HFFc6 (cell line): ENCODE measurements at places on chromosomes 4 and X. TPM values are rescaled to one million over a fixed set of nuclear protein-coding genes. Genes with fewer than 3 reads are reported as not detected.

GRCh38 chr4:152307669-152308068 lies 228.2 kb downstream of the FBXW7 start:
- DNase-seq: no peak

- no peak for DNase-seq
Observed at GRCh38 chrX:101164766-101165590, 54.6 kb upstream of the DRP2 start.

HPF1 gene
- total RNA-seq: 23.4 to 31.6 TPM (median 28.0 TPM) in 3 replicates

DNA sequence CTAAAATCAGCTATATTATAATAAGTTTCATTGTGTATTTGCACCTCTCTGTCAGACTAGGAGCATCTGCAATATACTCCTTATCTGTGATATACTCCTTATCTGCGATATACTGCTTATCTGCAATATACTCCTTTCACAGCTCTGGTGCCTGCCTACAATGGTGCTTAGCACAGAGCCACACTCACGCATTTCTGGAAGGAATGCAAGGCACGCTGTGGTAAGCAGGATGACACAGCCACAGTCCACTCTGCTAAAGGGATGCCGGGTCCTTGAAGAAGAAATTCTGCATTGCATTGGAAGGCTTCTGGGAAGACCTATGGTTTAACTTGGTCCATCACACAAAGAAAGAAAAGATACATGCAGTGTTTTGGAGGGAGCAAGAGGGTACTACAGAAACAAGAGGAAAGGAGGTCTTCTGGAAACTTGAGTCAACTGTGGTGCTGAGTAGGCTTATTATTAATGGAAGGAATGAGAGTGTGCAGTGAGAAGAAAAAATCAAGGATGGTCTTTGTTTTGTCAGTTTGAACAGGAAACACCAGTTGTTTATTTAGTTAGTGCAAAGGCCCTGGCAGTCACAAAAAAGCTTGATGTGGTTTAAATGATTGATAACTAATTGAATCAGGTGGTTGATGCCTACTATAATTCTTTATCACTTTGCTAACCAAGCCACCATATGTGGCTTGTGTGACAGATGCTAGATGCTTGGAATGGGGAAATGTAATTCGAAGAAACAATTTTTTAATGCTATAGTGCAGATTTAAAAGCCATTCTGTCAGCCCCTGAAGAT lies 342.3 kb downstream of the GRXCR1 start:
- no peak for DNase-seq

DNA sequence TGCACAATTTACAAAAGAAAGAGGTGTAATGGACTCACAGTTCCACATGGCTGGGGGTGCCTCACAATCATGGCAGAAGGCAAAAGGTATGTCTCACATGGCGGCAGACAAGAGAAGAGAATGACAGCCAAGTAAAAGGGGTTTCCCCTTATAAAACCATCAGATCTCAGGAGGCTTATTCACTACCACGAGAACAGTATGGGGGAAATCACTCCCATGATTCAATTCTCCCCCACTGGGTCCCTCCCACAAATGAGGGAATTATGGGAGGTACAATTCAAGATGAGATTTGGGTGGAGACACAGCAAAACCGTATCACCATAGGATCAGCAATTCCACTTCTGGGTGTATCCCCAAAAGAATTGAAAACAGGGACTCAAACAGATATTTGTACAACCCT lies 97.5 kb upstream of the STX18 start:
- DNase-seq: no peak

STATH gene
- total RNA-seq: not detected in 3 replicates

GRCh38 chr4:148017801-148018200 lies 285.9 kb downstream of the ARHGAP10 start:
- DNase-seq: no peak

- no peak for DNase-seq
Observed at GRCh38 chrX:123580792-123581191, 152.1 kb downstream of the THOC2 start.

GRCh38 chr4:122346036-122346435 lies 32.8 kb upstream of the ADAD1 start:
- peak; percentile 55 for DNase-seq

DNA sequence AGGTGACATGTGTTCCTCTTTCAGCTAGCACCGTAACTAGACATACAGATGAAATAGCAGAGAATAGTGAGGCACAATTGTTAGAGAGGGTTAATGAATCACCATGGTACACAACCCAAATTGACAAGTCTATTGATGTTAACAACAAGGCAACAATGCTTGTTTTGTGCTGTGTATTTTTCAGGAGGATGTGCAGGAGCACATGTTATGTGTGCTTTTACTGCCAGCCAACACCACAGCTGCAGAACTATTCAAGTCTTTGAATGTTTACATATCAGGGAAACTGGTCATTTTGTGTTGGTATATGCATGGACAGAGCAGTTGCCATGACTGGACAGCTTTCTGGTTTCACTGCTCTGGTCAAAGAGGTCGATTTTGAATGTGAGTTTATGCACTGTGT lies 32.8 kb downstream of the STBD1 start:
- peak; percentile 9 for DNase-seq

HTR2C gene
- total RNA-seq: not detected in 3 replicates

DNA sequence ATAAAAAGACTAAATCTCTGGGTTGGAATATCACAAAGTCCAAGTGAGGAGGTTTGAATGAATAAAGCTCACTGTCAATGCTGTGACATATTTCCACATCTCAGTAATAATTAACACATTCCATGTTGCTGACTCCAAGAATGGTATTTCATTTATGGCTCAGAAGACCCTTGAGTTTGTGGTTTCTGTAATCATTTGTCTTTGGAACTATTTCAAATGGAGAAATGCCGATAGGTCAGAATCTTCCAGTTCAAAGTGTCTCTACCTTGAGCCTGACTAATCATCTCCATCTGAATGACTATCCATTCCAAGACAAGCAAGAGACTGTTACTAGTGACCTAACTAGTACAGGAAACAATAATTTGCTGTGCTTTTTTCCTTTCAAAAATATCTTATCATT lies 24.2 kb upstream of the SLC2A9 start:
- DNase-seq: peak; percentile 50

- DNase-seq: peak; percentile 19
Observed at GRCh38 chr4:128388352-128388630, 100.7 kb upstream of the PGRMC2 start.

GRCh38 chrX:50614460-50614859 lies 143.8 kb upstream of the DGKK start:
- DNase-seq: no peak

DNA sequence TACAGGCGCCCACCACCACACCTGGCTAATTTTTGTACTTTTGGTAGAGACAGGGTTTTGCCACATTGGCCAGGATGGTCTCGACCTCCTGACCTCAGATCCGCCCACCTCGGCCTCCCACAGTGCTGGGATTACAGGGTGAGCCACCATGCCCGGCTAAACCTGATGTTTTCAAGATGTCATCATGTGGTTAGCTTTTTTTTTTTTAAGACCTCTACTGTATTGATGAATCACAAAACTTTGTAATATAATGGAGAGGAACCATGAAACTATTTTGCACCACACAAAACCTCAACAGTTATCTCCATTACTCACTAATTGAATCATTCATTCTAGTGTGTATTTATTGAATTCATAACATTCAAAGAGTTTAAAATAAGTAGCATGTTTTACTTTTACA lies 94.7 kb upstream of the NEIL3 start:
- peak; percentile 26 for DNase-seq

DNA sequence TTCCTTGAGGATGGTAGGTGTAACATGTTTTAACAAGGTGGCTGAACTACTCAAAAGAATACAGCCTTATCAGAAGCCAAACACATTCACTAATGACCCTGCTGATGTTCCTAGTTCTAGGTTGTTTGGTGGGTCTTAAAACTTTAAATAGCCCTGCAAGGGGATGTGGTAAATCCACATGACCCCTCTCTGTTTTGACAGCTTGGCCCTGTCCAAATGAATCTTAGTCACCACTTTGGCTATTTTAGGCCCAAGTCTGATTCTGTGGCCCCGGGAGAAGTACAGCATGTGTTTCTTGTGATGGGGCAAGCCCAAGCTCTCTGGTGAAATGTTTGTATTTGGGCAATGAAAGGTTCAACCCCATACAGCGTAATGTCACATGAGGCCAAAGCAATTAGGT lies 54.5 kb upstream of the GPR34 start:
- DNase-seq: no peak

DNA sequence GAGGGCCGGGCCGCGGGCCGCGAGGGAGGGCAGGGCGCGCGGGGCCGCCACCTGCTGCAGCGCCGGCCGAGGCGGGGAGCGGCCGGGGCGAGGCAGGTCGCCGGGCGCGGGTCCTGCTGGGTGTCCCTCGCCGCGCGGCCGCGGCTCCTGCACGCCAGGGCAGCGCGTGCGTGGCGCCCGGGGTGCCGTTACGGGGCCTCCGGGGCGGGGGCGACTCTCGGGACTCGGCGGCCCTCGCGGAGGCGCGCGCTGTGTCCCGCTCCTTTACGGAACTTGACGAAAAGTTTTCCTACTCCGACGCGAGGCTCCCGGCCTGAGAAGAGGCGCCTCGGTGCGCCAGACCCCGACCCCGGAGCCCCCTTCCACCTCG lies 329 bp downstream of the TBC1D14 start:
- DNase-seq: no peak

BEX1 gene
- not detected in 3 replicates for total RNA-seq

DNA sequence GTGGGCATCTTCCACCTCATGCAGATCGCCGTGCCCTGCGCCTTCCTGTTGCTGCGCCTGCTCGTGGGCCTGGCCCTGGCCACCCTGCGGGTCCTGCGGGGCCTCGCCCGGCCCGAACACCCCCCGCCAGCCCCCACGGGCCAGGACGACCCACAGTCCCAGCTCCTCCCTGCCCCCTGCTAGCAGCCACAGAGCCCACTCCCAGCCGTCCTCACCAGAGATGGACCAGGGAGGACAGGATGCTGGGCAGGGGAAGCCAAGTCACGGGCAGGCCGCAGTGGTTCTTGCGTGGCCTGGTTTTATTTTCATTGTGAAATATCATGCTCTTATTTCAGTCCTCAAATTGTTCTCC lies 15.1 kb downstream of the DGKQ start:
- DNase-seq: no peak

- DNase-seq: no peak
Observed at GRCh38 chr4:69546134-69546765, 50.5 kb upstream of the UGT2B4 start.

GRCh38 chrX:53313728-53314105 lies 32.3 kb upstream of the IQSEC2 start:
- peak; percentile 1 for DNase-seq
